ENCODE measurements at places on chromosomes 16 and 17.

DNA sequence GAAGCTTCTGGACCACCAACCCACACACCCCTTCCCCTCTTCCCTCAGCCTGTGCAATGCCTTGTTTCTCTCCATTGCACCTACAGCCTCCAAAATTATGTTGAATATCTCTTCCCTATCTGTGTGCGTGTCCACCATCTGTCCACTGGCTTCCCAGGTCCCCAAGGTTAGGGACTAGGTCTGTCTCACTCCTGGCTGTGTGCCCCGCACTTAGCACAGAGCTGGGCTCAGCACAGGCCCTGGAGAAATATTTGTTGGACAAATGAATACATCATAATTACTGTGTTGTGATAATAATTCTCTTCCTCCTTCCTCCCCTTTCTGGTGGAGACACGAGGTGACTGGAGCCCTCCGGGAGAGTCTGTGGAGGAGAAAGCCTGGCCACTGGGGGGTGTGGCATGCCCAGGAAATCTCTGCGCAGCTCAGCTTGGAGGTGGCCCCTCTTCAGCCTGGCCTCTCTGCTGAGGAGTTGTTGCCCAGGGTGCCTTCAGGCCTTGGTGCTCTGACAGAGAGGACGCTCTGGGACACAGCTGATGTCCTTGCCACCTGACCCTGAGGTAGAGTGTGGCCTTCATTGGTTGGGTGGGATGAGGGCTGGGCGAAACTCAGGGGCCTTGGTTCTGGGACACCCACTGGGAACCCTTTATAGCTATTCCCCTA lies 3.3 kb upstream of the BRD7 start:
- no peak for DNase-seq

DNA sequence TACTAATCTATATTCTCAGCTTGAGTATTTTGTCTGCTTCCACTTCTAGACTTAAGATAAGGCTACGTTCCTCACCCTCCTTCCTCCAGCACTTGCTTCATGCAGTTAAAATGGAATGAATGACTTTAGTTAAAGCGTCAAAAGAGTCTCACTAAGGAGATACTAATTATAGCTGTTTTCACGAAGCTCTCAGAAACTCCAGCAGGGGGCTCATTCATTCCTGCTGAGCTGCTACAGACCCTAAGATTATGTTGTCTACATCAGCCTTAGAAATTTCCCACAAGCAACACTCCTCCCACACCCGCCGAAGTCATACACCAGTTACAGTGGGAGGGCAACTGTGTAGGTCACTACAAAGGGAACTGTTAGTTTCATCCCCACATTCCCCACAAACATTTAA lies 57.0 kb upstream of the KIFC3 start:
- no peak for DNase-seq

- DNase-seq: no peak
Observed at GRCh38 chr17:60293580-60294335, 98.2 kb downstream of the USP32 start.

DNA sequence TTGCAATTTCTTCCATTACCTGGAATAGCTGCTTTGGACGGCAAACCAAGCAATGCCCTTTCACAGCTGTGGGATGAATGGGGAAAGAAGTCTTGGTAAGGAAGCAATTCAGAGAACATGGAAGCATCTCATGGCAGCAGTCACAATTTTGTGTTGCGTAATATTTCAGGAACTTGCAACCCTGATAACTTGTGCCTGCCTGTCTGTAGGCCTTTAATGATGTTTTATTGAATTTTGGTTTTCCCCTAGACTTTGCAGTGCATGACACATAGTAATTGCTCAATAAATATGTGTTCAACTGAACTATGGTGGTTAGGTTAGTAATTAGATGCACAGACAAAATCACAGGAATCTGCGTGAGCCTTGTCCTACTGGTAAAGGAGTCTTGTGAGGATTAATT lies 439.5 kb downstream of the WWOX start:
- DNase-seq: no peak

GRCh38 chr17:39955726-39956225 lies 7.0 kb upstream of the GSDMA start:
- no peak for DNase-seq

- DNase-seq: no peak
Observed at GRCh38 chr17:68602289-68602688, 1.1 kb upstream of the FAM20A start.

GRCh38 chr17:61314368-61315078 lies 85.1 kb upstream of the TBX2 start:
- no peak for DNase-seq

- no peak for DNase-seq
Observed at GRCh38 chr17:45308016-45308365, 8.8 kb downstream of the MAP3K14 start.

DNA sequence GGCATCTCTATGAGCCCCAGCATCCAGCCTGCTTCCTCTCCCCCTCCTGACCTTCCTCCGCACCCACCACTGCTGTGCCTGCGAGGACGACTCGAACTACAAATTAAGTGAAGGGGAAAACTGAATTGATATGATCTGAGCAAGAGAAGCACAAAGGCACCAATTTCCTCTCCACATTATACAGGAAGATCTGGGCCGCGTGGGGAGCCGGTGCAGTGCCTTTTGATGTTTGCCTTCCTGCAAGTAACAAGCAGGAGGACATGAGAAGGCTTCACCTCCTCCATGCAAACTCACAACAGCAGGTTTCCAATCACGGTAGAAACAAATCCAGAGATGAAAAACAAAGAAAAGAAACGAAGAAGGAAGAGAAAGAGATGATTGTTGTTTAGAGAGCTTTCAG lies 57.8 kb upstream of the MMP2 start:
- DNase-seq: no peak

GRCh38 chr17:44688675-44689476 lies 700 bp downstream of the CCDC43 start:
- no peak for DNase-seq

GRCh38 chr17:75834279-75834920 lies 9.8 kb downstream of the UNC13D start:
- DNase-seq: no peak

GRCh38 chr16:70568601-70569237 lies 45.1 kb downstream of the SF3B3 start:
- DNase-seq: no peak

- no peak for DNase-seq
Observed at GRCh38 chr17:74353446-74354060, 8.1 kb downstream of the BTBD17 start.

DNA sequence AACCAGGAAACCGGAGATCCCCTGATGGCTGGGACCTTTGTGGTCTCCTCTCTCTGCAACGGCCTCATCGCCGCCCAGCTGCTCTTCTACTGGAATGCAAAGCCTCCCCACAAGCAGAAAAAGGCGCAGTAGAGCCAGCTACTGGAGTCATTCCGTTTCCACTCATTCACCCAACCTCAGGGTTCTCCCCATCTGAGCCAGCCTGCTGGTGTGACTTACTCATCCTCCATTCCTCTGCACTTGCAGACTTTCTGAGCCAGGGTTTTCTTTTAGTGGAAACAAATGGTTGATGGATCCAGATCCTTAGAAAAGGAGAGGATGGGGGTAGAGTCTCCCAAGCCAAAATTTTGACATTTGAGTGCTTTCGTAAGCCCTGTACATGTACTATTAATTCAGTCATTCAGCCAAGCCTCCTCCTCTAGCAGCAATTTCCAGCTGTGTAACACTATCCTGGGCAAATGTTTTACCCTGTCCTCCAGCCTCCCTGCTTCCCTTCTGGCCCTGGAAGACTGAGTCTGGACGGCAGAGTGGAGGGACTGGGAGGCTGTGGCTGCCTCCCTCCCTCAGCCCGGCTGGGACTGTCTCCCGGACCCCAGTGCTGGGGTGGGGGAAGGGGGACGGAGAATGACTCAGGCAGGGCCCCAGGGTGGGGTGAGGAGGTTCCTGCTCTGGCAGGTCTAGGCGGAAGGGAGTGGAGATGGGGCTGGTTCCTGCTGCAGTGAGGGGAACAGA lies 2.3 kb downstream of the SOX15 start:
- DNase-seq: no peak

DNA sequence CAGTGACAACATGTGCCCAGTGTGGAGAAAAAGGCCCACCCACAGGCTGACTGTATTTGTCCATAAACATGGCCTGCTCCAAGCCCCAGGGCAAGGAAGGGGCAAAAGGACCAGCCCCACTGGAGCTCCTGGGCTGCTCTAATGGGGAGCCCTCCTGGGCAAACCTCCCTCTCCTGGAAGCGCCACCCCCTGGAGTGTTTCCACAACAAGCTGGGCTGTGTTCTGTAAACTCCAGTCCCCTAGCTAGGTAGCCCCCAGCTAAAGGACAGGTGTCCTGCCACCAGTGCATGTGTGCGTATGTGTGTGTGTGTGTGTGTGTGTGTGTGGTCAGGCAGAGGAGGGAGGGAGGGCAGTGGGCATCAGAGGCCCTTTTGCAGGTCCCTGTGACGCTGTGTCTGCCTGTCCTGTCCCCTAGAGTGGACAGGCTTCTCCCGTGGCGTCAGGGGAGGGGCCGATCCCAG lies 11.3 kb upstream of the STAC2 start:
- no peak for DNase-seq

DNA sequence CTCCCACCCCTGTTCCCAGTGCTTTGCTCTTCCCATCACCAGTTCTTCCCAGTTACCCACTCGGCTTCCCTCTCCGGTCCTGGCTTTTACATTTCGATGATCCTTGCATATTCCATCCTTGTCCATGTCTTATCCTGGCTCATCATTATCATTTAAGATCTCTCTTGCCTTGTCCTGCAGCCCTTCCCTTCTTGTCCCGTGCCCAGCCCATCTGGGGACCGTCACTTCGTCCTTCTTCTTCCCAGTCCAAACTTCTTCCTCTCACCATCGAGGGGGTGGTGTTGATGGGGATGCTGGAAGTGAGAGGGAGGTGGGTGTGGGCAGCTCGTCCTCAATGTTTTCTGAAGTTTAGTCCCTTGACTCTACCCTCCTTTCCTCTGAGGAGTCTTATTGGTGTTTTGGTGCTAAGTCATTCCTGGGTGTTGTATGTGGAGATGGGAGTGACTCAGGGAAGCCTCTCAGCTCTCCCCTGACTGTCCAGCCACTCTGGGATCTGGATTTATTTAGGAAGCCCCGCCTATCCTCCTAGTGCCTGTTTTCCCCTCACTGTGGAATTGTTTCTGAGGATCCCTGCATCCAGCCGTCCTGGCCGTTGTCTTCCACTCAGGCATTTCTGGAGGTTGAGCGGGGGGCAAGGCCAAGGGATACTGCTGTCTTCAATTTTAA lies 975 bp downstream of the SNX29 start:
- no peak for DNase-seq

Data from activated naive CD8-positive, alpha-beta T cell treated with anti-CD3 and anti-CD28 coated beads, Interleukin-2, amount 50 U/mL, for 16 hours (primary cell).